ENCODE measurements at places on chromosomes 4 and X. TPM values are rescaled to one million over a fixed set of nuclear protein-coding genes. Genes with fewer than 3 reads are reported as not detected.

The MAGEA8 gene
- 2.5 TPM for polyA plus RNA-seq

The LRBA gene
- polyA plus RNA-seq: 34.4 TPM

DNA sequence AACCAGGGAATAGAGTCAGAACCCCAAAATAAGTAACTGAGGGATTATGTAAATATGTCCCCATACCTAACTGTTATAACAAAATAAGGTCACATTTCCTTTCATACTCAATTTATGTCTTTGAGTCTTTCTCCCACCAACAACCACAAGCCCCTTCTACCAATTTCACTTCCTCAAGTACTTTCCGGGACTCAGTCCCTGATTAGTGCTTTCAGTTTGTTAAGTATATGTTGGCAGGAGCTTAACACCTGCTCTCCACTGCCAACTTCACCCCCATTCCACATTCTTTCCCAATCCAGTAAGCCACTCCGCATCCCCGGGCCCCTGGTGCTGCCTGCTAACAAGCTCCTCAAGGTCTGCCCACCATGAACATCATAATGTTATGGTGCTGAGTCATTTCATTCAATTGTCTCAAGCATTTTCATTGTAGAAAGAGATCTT is 71.3 kb upstream of the SPRY1 start:
- no peak for DNase-seq

DNA sequence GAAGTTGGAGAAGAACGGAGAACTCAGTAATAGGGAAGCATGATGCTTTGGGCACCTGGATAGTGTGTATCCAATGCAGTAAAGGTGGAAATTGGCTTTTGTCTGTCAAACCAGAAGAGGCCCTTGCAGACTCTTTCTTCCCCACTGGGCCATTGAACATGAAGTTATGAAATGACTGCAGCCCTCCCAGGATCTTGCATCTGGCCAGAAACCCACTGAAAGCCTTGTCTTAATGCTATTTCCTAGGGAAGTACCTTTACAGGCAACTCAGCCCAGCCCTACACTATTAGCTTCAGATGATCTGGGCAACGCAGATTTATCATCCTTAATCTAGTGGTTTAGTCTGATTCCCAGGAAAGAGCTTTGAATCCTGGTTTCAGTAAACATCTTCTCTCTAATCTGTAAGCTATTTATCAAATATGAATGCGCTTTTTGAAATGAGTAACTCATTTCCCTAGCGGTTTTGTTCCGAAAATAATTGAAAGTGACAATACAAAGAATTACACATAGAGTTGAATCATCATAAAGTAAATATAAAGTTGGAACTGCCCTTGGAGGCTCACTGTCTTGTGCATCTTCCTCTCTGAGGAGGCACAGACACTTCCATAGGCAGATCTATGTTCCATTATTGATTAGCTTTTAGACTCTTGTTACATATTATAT is 464.1 kb downstream of the IDS start:
- DNase-seq: no peak

GRCh38 chr4:10750714-10751113 is 66.1 kb upstream of the CLNK start:
- no peak for DNase-seq

DNA sequence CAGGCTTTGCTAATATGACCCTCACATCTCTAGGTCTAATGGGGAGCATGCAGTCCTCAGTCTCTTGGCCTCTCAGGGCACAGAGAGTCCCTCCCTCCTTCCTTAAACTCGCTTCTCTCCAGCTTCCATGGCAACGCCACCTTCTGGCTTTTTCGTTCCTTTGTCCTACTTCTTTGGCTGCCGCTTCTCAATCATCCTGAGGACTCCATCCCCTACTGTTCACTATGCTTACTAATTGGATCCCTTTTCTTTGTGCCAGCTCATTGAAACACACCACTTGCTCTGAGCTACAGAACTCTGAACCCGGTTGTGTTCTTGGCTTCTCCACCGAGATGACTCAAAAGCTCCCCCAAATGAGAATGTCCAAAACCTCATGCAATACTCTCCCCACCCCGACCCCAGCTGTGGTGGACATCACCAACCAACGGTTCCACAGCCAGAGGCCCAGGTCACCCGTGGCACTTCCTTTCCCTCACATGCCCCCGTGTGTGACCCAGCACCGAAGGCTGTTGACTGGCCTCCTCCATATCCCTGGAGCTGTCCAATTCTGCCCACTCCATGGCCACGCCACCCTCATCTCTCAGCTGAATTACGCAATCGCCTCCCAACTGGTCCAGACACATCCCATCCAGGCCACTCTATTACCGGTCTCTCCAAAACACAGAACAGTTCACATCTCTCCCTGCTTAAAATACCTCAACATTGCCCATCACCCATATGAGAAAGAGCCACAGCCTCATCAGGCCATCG is 34.7 kb downstream of the CRMP1 start:
- DNase-seq: no peak

GRCh38 chr4:1473718-1474117 is 67.5 kb upstream of the NKX1-1 start:
- no peak for DNase-seq
